Stimulated activated CD4-positive, alpha-beta T cell treated with anti-CD3 and anti-CD28 coated beads, Interleukin-4, amount 100 ng/mL, for 24 hours (primary cell): ENCODE measurements at places on chromosomes 1 and 21.
A peak's percentile ranks its signal among the peaks of the same experiment; 100 is the strongest.

DNA sequence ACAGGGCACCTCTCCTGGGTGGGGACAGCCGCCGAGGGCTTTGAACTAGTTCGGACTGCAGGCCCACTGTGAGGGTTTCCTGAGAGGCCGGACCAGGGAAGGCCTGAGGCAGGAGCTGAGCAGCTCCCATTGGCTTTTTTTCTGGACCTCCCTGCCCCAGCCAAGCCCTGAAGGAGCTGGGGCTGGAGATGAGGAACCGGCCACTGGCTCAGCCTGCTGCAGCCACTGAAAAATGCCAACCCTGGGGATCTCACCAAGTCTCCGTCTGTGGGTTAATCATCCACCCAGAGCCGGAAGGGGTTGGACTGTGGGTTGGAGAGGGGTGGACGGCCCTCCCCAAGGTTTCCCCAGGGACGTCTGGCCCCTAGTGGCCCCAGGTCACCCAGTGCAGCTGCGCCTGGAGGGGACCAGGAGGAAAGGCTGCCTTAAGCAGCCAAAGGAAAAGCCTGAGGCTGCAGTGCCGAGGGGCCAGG lies 2.5 kb downstream of the VWA1 start:
- DNase-seq, result no peak

DNA sequence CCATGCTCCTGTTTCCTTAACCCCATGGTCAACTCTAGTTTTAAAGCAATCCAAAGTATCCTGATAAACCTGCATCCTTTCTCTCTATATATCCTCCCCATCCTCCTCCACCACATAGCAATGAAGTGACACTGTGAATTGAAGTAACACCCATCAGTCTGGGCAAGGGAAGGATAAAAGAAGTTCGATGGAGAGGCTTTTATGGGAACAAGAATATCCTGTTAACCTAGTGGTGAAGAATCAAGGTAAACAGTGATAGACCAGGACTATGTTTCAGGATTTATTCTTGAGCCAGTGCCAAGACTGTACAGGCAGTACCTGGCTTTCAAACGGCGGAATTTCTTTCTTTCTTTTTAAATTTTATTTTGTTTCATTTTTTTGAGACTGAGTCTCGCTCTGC lies 17.6 kb downstream of the RABIF start:
- no peak for DNase-seq

DNA sequence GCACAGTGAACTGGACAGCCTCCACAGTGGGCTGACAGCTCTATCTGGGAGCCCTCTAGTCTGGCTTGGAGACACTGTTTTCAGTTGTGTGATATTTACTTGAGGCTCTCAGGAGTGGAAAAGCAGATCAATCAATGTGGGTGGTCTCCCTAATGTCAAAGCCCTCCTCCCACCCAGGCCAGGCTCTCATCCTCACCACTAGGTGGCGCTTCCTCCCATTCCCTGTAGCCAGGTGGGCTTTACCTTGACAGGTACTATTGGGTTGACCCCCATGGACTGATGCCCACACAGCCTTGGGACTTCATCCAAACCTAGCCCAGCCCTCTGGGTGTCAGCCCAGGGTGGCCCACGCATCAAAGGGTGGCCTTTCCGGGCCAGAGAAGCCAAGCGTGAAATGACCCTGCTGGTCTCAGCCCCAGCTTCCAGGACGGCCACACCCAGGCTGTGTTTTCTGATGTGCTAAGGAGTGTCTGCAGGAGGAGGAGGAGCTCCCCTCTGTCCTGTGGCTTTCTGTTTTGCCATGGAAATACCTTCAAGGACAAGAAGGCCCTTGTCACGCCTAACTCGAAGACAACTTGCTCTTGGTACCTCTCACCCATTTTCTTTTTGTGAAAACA lies 54.0 kb downstream of the CLIC6 start:
- peak; percentile 31 for DNase-seq

- DNase-seq, result no peak
Observed at GRCh38 chr1:18292531-18292930, 184.9 kb downstream of the IGSF21 start.

DNA sequence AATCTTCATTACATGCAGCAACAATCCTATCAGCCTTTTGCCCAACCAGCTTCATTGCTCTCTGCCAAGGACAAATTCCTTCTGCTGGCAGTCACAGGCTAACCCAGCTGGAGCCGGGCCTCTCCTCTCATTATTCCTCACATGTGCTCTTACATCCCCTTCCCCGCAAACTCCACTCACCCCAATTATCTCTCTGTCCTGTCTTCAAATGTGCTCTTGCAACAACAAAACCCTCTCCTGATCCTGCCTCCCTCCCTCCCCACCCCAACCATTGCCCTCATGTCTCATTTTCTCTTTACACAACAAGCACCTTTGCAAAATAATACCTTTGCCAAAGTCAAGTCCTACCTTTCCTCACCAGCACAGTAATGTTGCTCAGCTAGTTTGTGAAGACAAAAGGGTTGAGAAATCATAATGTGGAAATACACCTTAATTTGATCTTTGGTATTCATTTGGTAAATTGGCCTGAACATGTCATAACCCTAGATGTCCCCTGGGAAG lies 36.0 kb upstream of the DHCR24 start:
- DNase-seq, result no peak

GRCh38 chr1:187621951-187622350 lies 793.2 kb downstream of the PLA2G4A start:
- no peak for DNase-seq

GRCh38 chr1:4760088-4760487 lies 105.7 kb downstream of the AJAP1 start:
- DNase-seq, result no peak

GRCh38 chr1:9809100-9809510 lies 14.7 kb downstream of the CLSTN1 start:
- DNase-seq, result no peak

DNA sequence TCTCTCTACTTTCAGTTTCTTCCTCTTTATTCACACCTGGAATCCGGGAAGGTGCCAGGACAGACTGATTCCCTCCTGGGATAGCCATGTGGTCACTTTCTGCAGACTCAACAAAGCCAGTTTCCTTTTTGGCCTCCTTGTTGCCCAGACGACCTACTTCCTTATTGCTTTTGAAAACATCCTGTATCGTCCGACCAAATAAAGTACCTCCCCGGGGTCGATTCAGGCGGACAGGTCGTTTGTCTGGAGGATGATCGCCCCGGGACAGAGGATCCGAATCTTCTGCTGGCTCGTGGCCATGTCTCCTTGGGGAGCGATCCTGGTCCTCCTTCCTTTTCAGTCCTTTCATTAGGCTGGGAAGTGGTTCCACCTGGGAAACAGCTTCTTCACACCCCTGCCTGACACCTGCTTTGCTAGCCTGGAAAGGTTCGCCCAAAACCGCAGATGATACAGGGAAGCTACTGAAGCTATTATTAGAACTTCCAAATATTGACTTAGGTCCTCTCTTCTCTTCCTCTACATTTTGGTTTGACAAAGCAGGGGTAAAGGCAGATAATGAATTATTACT lies 1.2 kb downstream of the MCM3AP start:
- DNase-seq, result no peak

DNA sequence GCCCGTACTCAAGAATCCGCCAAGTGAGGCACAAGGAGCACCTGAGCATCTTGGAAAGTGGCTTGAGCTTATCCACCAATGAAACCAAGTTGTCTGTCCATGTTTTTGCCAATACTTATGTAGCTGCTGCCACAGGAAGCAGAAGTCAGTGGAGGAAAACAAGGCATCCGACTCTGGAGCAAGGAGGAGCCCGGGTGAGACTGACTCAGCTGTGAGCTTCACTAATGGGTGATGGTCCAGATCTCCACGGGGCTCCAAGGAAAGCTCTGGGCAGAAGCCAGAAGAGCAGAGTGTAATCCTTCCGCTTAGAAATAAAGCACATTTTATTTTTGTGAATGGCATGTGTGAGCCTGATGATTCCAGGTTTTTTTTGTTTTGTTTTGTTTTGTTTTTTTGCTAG lies 12.3 kb upstream of the SSR2 start:
- DNase-seq, result no peak

DNA sequence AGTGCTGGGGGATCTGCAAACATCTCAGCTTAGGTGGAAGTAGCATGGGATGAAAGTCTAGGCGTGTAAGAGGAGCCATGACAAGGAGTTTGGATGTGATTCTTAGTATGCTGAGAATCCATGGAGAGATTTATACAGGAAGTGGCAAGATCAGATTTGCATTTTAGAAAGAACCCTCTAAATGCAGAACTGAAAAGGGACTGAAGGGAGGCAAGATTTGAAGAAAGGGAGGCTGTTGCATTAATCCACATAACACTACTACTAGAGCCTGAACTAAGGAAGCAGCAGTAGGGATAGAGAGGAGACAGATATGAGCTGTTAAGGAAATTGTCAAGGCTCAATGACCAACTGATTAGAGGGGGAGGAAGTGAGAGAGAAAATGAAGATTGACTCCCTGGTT lies 9.8 kb downstream of the C1orf74 start:
- DNase-seq, result no peak

DNA sequence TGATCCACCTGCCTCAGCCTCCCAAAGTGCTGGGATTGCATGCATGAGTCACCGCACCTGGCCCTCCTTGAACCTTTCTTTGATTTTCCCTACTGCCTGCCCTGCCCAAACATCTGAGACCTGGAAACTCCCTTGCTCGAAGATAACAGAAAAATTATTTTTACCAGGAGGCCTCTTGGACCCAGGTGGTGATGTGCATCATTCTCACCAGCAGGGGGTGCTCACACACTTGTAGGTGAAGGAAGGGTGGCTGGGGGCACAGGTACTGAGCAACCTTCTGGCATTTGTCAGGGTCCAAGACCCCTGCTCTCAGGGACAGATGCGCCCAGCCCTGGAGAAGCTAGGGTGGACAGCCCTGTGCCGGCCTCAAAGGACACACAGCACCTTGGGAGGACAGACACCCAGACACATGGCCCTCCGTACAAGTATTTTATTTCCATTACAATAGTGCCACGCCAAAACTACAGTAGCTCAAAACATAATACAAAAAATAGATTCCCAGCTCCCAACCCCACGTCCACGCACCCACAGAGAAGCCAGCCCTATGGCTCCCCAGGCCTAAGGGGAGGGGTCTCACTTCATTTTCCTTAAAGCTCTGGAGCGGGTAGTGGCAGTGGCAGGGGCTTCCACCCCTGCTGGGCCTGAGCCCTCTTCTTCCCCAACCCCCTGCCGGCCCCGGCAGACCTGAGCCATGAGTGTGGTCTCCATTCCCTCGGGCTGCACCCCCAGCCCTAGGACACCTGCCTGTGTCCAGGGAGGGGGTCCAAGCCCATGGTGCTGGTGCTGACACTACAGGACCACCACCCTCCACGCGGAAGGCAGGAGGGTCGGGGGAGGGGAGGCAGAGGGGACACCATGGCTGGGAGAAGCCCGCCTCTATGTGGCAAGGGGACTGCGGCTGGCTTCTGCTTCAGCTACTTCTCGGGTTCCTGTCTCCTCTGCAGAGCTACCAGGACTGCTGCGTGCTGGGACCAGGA lies 40.4 kb upstream of the EIF4G3 start:
- peak; percentile 80 for DNase-seq

DNA sequence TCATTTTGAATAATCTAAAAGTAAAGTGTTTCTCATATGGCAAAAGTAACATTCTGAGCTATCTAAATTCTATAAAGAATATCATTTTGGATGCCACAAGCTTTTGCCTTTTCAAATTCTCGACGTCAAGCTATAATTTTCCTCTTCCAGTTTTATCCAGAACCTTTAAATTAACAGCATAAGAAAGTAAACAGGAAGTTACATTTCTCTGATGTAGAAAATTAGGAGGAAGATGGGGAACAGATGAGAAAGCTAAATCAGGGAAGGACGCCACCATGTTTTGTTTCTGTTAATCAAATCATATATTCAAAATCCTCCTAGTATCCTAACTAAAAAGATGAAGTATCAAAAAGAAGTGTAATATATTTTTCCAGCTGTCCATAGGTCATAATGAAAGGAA lies 8.8 kb upstream of the CAMSAP2 start:
- DNase-seq, result no peak

- DNase-seq, result no peak
Observed at GRCh38 chr1:33342041-33342723, 21.3 kb upstream of the A3GALT2 start.

GRCh38 chr1:62823556-62823955 lies 39.6 kb downstream of the ATG4C start:
- DNase-seq, result no peak

GRCh38 chr1:200415789-200416593 lies 6.2 kb upstream of the ZNF281 start:
- DNase-seq, result no peak

DNA sequence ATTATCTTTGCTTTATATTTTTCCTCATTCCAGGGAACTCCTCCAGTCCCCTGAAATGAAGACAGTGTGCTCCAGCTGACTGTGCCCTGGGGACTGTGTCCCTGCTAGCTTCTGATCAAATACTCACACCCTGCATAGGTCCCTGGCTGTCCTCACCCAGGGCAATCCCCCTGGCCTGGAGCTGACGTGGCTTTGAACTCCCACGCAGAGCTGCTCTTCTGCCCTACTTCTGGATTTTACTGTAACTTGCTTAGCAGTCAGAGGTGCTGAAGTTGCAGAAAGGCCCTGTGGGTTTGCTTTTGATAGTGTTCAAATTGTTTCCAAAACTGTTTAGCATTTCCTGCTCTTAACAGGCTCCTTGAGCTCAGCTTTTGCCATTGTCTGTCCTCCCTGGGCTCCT lies 186.5 kb downstream of the FASLG start:
- DNase-seq, result peak; percentile 69

DNA sequence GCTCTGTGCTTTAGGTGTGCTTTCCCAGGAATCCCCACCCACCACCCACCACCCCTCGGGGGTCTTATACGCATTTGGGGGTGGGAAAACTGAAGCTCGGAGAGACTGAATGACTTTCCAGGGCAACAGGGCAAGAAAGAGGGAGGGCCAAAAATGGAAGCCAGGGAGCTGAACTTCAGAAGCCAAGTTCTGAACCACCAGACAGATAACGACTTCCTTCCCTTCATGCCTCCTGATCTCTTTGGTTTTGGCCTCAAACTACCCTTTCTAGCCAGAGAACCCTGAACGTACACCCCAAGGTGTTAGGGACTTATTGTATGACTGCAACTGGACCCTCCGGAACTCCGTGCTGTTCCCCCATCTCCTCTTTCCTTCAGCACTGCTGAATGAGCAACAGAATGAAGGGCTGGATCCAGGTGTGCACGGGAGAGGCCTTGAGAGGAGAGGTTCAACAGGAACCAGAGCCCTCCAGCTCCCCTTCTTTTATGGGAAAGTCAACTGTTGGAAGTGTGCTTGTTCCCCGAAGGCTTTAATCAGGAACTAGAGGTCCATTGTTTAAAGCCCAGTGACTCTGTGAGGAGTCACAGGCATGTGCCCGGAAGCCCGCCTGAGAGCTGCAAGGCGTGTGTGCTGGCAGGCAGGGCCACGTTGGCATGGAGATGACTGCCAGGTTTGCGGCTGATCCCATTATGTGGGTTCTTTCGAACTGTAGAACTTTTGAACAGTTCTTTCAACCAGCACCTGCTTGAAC lies 3.1 kb downstream of the BACE2 start:
- no peak for DNase-seq

DNA sequence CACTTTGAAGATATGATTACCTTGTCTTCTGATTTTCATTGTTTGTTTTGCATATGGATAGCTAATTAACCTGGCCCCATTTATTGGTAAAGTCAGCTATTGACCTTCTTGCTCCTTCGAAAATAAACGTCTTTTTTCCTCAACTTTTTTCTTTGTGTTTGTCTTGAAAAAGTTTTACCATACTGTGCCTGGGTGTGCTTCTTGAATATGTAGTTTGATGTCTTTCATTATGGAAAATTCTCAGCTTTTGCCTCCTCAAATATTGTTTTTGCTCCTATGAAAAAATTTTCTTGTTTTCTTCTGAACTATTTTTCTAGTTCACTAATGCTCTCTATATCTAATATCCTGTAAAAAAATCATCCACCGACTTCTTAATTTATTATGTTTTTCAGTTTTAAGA lies 25.0 kb downstream of the LHX8 start:
- DNase-seq, result no peak
